ENCODE measurements at places on chromosomes 12 and 14.

DNA sequence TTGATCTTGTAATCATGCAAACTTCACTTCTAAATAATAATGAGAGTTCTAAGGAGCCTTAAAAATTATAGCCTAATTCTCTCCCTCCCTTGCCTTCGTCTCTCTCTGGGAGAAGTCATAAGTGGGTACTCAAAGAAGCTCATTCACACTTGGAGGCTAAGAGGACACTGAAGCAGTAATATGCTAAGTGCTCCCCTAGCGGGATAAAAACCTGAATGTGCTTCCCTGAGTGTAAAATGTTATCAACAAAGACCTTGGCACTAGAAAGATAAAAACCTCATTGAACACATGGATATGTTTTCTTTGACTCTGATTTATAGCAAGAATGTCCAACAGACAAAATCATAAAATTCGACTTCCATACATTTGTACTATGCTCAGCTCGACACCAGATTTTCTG lies 337.9 kb upstream of the NOVA1 start:
- DNase-seq: no peak

DNA sequence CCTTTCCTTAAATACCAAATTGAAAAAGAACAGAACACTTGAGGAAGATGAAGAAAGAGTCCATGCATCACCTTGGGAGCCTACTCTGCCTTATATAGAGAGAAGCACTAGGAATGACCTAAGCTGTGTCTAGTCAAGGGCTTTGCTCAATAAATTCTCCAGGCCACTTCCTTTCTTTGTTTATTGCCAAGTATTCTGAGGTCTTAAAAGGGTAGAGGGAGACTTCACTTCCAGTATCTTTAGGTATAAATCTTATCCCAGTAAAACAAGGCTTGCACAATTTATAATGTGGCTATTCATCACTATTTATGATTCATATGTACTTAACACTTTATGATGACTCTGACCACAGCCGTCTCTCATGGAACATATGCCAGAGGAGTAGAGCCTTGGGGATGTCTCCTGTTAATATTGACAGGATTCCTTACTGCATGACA lies 85.1 kb upstream of the ARHGAP5 start:
- DNase-seq: no peak

- no peak for DNase-seq
Observed at GRCh38 chr12:94207849-94208621, 59.7 kb downstream of the PLXNC1 start.

DNA sequence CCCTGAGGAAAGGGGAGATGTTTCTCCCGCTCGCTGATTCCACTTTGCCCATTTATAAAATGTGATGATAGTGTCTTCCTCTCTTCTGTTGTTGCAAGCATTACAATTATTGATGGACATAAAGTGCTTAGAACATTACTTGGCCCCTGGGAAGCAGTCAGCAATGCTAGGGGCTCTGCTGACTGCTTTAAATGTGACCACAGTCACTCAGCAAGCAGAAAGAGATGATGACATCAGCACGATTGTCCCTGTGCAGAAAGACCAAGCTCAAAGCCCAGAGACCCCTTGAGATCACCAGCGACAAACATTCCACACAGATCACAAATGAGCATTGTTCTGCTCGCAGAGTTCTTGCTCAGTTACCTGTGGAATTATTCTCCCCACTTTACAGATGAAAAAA lies 26.5 kb downstream of the TUNAR start:
- no peak for DNase-seq

- DNase-seq: no peak
Observed at GRCh38 chr12:65673156-65673690, 151.1 kb upstream of the HMGA2 start.

DNA sequence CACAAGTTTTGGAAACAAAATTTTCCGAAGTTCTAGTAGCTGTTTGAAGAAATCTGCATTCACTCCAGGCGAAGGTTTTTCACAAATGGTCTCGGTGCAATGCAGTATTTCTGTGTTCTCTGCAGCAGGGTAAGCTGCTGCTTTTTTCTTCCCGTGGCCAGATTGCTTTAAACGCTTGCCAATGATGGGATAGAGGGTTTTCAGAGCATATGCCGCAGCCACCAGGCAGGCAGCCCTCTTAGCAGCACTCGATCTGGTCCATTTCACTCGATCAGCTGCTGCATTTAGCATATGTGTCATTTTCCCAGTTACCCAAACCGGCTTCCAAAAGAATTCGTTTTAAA lies 315 bp downstream of the ABCD2 start:
- no peak for DNase-seq

Measured in T-helper 22 cell (primary cell).